Activated T-cell treated with anti-CD3 and anti-CD28 coated beads, Interleukin-2, amount 50 U/mL, for 72 hours (primary cell): ENCODE measurements at places on chromosomes 1 and 21. TPM values are rescaled to one million over a fixed set of nuclear protein-coding genes. Genes with fewer than 3 reads are reported as not detected.
A peak's percentile ranks its signal among the peaks of the same experiment; 100 is the strongest.

DNA sequence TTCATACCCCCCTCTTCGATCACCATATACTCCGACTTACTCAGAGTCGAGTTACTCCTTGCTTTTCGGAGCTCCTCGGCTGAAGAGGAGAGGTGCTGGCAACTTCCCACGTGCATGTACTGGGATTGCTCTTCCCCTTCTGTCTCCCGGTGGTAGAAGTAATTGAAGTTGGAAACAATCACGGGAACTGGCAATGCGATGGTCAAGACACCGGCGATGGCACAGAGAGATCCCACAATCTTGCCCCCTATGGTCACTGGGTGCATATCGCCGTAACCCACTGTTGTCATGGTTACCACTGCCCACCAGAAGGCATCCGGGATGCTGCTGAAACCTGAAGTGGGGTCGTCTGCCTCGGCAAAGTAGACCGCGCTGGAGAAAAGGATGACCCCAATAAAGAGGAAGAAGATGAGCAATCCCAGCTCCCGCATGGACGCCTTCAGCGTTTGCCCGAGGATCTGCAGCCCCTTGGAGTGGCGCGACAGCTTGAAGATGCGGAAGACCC is 1.5 kb downstream of the KCNA3 start:
- peak; percentile 49 for DNase-seq
- no peaks in the 10 kb centered on the region for H3K27me3 ChIP-seq

FAM131C gene
- 0.32 TPM for total RNA-seq

FCGR1A gene
- total RNA-seq, result not detected

ACKR1 gene
- not detected for total RNA-seq

- no peaks in the 10 kb centered on the region for H3K27me3 ChIP-seq
- peaks cover 48% of the 10 kb centered on the region for H3K4me1 ChIP-seq
- peak overlapping the region; percentile 26 for H3K27ac ChIP-seq
- peak overlapping the region; percentile 80 for H3K4me3 ChIP-seq
These were observed 27.3 kb upstream of the A3GALT2 start for GRCh38 chr1:33348194-33348593.

KIF17 gene
- not detected for total RNA-seq

- H3K27ac ChIP-seq, result no peak overlapping the region
- H3K4me3 ChIP-seq, result no peak overlapping the region
- no peaks in the 10 kb centered on the region for H3K4me1 ChIP-seq
- DNase-seq, result no peak
- no peaks in the 10 kb centered on the region for H3K36me3 ChIP-seq
These were observed 38.6 kb downstream of the KCNN3 start for GRCh38 chr1:154831462-154831861.

- H3K4me3 ChIP-seq, result no peak overlapping the region
- H3K27me3 ChIP-seq, result peaks cover 49% of the 10 kb centered on the region
- H3K36me3 ChIP-seq, result no peaks in the 10 kb centered on the region
- H3K27ac ChIP-seq, result peak overlapping the region; percentile 36
- H3K4me1 ChIP-seq, result no peaks in the 10 kb centered on the region
These were observed 70.2 kb upstream of the OLIG2 start for GRCh38 chr21:32955311-32956060.

- H3K4me3 ChIP-seq, result peak overlapping the region; percentile 88
- H3K36me3 ChIP-seq, result peaks cover 3% of the 10 kb centered on the region
- H3K27ac ChIP-seq, result peak overlapping the region; percentile 1
- peaks cover 40% of the 10 kb centered on the region for H3K4me1 ChIP-seq
- H3K27me3 ChIP-seq, result peaks cover 2% of the 10 kb centered on the region
These were observed 664 bp downstream of the LRRC47 start for GRCh38 chr1:3795453-3796214.

CNR2 gene
- total RNA-seq, result 0.72 TPM

GRCh38 chr21:42991992-42992740 is 17.8 kb downstream of the PKNOX1 start:
- DNase-seq, result no peak
- no peaks in the 10 kb centered on the region for H3K36me3 ChIP-seq

OR2T35 gene
- not detected for total RNA-seq

DNA sequence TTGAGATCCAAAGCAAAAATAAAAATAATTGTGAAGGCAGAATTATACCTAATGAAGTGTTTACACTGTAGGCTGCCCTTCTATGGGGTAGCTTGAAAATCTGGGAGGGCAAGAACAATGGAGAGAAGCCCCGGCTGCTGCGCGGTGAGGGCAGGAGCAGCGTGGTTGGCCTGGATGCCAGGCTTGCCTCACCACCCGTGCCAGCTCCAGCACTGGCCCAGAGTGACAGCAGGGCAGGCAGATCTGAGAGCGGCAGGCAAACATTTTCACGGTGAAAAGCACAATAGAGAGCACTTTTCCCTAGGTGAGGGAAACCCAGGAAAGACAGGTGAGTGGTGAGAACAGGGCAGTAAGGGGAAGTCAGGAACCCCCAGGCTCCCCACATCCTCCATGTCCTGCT is 1.4 kb downstream of the PROK1 start:
- peaks cover 13% of the 10 kb centered on the region for H3K27me3 ChIP-seq
- no peak overlapping the region for H3K4me3 ChIP-seq
- H3K36me3 ChIP-seq, result no peaks in the 10 kb centered on the region
- DNase-seq, result no peak
- no peaks in the 10 kb centered on the region for H3K4me1 ChIP-seq

DNA sequence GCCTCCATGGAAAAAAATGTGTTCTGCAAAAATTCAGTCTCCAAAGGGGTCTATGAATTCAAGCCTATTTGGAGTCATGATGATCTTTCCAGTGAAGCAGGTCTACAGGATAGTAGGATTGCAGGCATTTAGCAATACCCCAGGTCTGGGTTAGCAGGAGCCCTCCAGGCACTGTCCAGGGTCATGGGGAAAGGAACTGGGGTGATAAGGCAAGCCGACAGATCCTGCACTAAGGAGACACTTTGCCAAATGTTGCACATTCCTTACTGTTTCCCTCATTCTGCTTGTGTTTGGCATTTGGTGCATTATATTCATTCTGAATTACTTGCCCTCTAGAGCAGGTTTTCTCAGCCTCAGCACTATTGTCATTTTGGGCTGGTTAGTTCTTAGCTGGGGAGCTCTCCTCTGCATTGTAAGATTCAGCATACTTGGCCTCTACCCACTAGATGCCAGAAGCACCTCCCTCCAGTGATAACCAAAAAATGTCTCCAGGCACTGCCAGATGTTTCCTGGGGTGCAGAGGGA is 333.3 kb upstream of the PLXNA2 start:
- no peaks in the 10 kb centered on the region for H3K4me1 ChIP-seq
- no peak for DNase-seq
- no peaks in the 10 kb centered on the region for H3K27me3 ChIP-seq
- no peak overlapping the region for H3K4me3 ChIP-seq

LRRC40 gene
- total RNA-seq, result 22.5 TPM

- H3K27me3 ChIP-seq, result peaks cover 10% of the 10 kb centered on the region
- no peaks in the 10 kb centered on the region for H3K36me3 ChIP-seq
- no peak overlapping the region for H3K27ac ChIP-seq
- H3K4me3 ChIP-seq, result no peak overlapping the region
- DNase-seq, result no peak
- no peaks in the 10 kb centered on the region for H3K4me1 ChIP-seq
These were observed 58.4 kb upstream of the PARP1 start for GRCh38 chr1:226466296-226466695.

- H3K36me3 ChIP-seq, result no peaks in the 10 kb centered on the region
- no peak for DNase-seq
- no peak overlapping the region for H3K4me3 ChIP-seq
- no peak overlapping the region for H3K27ac ChIP-seq
- H3K4me1 ChIP-seq, result no peaks in the 10 kb centered on the region
- peaks cover 16% of the 10 kb centered on the region for H3K27me3 ChIP-seq
These were observed 17.9 kb upstream of the FMOD start for GRCh38 chr1:203368624-203369451.

CATSPERE gene
- 0.83 TPM for total RNA-seq

- no peak for DNase-seq
- H3K4me3 ChIP-seq, result no peak overlapping the region
- H3K27ac ChIP-seq, result no peak overlapping the region
- H3K4me1 ChIP-seq, result peaks cover 11% of the 10 kb centered on the region
- H3K27me3 ChIP-seq, result no peaks in the 10 kb centered on the region
These were observed 180.8 kb downstream of the PLPPR4 start for GRCh38 chr1:99445071-99445470.

S100A9 gene
- not detected for total RNA-seq

SLC22A15 gene
- 2.6 TPM for total RNA-seq

DNA sequence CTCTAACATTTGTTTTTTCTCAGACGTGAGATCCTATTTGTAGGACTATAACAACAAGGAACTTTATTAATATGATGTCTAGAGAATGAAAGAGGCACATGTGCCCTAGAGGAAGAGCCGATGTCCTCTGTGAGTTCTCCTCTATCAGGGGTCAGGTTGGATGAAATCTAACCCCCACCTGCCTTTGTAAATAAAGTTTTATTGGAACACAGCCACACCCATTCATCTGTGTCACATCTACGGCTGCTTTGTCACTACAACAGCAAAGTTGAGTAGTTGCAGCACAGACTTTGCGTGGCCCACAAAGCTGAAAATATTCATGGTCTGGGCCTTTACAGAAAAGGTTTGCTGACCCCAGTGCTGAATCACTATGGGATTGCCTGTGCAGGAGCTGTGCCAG is 571 bp upstream of the CAPN9 start:
- no peak overlapping the region for H3K27ac ChIP-seq
- H3K36me3 ChIP-seq, result no peaks in the 10 kb centered on the region
- peaks cover 1% of the 10 kb centered on the region for H3K27me3 ChIP-seq

DNA sequence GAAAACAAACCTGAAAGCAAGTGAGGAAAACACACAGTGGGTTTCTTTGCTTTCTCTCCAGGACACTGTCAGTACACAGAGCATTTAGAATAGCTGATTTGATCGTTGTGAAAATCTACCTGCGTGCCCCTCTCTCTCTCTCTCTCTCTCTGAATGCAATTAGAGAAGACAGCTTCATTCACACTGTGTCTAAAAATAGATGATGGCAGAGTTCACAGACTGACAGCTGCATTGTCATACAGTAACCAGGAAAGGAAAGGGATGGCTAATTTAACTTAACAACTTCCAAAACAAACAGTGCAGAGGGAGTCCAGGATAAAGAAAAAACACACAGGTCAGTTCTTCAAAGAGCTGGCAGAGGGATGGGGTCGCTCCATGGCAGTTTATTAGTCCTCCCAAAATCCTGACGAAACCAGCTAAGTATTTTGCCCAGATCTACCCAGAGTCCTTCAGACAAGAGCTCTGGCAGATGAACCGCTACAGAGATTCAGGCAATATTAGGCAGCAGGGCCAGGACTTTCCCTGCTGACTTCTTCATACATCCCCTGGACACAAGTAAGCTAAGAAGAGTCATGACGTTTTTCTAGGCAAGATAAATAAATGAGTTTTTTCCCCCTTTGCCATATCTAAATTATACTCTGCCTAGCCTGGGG is 58.9 kb downstream of the WLS start:
- H3K27me3 ChIP-seq, result no peaks in the 10 kb centered on the region
- H3K36me3 ChIP-seq, result no peaks in the 10 kb centered on the region
- H3K4me3 ChIP-seq, result no peak overlapping the region
- no peaks in the 10 kb centered on the region for H3K4me1 ChIP-seq
- no peak for DNase-seq

GRCh38 chr21:46118316-46119143 is 20.6 kb downstream of the COL6A2 start:
- no peak overlapping the region for H3K27ac ChIP-seq
- H3K4me1 ChIP-seq, result no peaks in the 10 kb centered on the region
- H3K36me3 ChIP-seq, result no peaks in the 10 kb centered on the region
- no peak overlapping the region for H3K4me3 ChIP-seq

OR6K3 gene
- total RNA-seq, result not detected

- H3K27ac ChIP-seq, result no peak overlapping the region
- H3K4me1 ChIP-seq, result peaks cover 5% of the 10 kb centered on the region
- peak overlapping the region; percentile 18 for H3K4me3 ChIP-seq
- H3K27me3 ChIP-seq, result peaks cover 49% of the 10 kb centered on the region
These were observed 16.9 kb upstream of the SAMD11 start for GRCh38 chr1:906600-907420.

DNA sequence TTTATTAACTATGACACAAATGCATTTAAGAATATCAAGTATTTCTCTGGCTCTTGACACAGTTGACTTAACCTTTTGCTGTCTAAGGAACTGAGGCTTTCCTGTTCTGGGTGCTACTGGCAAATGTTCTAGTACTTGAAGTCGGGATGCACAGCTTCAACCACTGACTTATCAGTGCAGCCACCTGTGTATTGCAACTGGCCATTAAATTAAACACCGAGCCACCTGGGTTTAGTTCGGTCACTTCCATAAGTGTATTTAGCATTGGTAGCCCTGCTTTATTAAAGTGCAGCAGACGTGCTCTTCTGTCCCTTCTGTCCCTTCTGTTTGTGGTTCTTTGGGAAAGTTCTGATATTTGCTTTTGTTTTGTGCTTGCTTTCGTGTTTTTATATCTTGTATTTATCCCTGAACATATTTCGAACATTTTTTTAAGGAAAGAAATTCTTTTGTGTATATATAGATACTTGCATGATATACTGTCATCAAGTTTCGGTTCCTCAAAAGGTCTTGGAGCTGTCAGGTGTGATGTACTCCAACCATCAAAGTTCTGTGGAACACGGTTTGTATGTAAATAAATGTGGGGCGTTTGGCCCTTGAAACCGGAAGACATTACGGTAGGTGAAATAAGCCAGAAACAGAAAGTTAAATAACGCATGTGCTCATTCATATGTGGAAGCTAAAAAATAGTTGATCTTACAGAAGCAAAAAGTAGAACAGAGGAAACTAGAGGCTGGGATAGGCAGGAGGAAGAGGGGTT is 297.9 kb upstream of the GREM2 start:
- no peak overlapping the region for H3K27ac ChIP-seq
- no peak overlapping the region for H3K4me3 ChIP-seq
- H3K36me3 ChIP-seq, result no peaks in the 10 kb centered on the region
- no peaks in the 10 kb centered on the region for H3K27me3 ChIP-seq
- H3K4me1 ChIP-seq, result no peaks in the 10 kb centered on the region

DNA sequence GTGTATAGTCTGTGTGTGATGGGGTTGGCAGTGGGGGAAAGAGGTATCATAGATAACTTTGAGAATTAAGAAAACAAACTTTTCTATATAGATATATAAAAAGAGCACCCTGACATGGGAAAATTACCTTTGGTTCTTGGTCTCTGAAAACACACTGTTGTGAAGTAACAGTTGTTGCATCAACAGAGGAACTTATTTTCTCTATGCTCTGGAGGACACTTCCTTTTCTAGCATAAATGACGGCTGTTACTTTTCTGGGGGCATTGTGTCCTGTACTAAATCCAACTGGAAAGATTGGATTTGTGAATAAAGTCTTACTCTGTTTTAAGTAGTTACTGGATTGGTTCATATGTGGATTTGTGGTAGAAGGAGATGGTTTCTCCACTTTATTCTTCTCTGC is 12.6 kb downstream of the LRIF1 start:
- no peak overlapping the region for H3K27ac ChIP-seq
- DNase-seq, result no peak
- peaks cover 9% of the 10 kb centered on the region for H3K4me1 ChIP-seq
- no peaks in the 10 kb centered on the region for H3K27me3 ChIP-seq

GRCh38 chr1:107843989-107844388 is 121.0 kb downstream of the VAV3 start:
- peak overlapping the region; percentile 62 for H3K4me3 ChIP-seq
- no peaks in the 10 kb centered on the region for H3K27me3 ChIP-seq
- no peak for DNase-seq

AIM2 gene
- total RNA-seq, result 103 TPM

ZDHHC18 gene
- 80.2 TPM for total RNA-seq

DNA sequence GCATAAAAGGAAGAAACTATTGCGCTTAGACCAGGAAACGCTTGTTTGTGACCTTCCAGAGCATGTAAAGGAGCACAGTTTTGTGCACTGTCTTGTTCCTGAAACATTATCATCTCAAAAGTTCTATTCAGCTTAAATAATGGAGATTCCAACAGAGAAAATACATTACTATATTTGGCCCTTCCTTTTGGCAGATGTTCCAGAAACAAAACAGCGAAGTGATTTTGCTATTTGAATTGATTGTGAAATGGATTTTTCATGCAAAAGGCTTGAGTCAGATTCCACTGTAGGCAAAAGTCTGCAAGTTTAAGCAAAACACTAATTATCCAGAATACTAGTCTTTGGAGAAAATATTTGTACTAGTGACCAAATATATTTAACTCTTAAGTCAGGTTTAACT is 80.3 kb upstream of the PTBP2 start:
- no peak for DNase-seq
- H3K4me3 ChIP-seq, result no peak overlapping the region
